ENCODE measurements at places on chromosomes 13 and 19. TPM values are rescaled to one million over a fixed set of nuclear protein-coding genes. Genes with fewer than 3 reads are reported as not detected.

BRME1 gene
- total RNA-seq, result 3.7 TPM

C19orf44 gene
- total RNA-seq, result 7.9 TPM

NCAN gene
- total RNA-seq, result 4.2 TPM

CGB7 gene
- total RNA-seq, result 1.5 TPM

ZNF43 gene
- 69.6 TPM for total RNA-seq

MUC16 gene
- total RNA-seq, result 0.23 TPM

NLRP7 gene
- 1.1 TPM for total RNA-seq

OR7D2 gene
- 0.61 TPM for total RNA-seq

KLC3 gene
- 3.6 TPM for total RNA-seq

SULT2B1 gene
- 2.4 TPM for total RNA-seq

C3 gene
- 13.0 TPM for total RNA-seq

RGS9BP gene
- total RNA-seq, result not detected

RFPL4AL1 gene
- total RNA-seq, result not detected

SGCG gene
- 0.27 TPM for total RNA-seq

CALR3 gene
- 0.35 TPM for total RNA-seq

LGALS7B gene
- total RNA-seq, result not detected

WDR88 gene
- not detected for total RNA-seq

RAB3A gene
- 3.6 TPM for total RNA-seq

ZNF823 gene
- total RNA-seq, result 9.5 TPM

ACER1 gene
- not detected for total RNA-seq

OXGR1 gene
- 0.31 TPM for total RNA-seq

IZUMO2 gene
- not detected for total RNA-seq

ASF1B gene
- 48.0 TPM for total RNA-seq

VSTM1 gene
- total RNA-seq, result not detected

IQCN gene
- total RNA-seq, result 3.3 TPM

UBE2L5 gene
- not detected for total RNA-seq

KCNJ14 gene
- total RNA-seq, result 1.1 TPM

DACH1 gene
- 1.1 TPM for total RNA-seq

IGFLR1 gene
- total RNA-seq, result 7.1 TPM

RAB8A gene
- 67.7 TPM for total RNA-seq

CDC16 gene
- total RNA-seq, result 93.5 TPM

TMEM145 gene
- total RNA-seq, result 12.8 TPM

LRCH1 gene
- 11.8 TPM for total RNA-seq

IFNL1 gene
- not detected for total RNA-seq

SPC24 gene
- 50.0 TPM for total RNA-seq

CD22 gene
- total RNA-seq, result not detected

PSG1 gene
- total RNA-seq, result not detected

RASGRP4 gene
- not detected for total RNA-seq

ZNF765 gene
- 27.2 TPM for total RNA-seq

PROZ gene
- 1.0 TPM for total RNA-seq

CNFN gene
- 6.6 TPM for total RNA-seq

KLK2 gene
- not detected for total RNA-seq

ZNF497 gene
- 5.9 TPM for total RNA-seq

PLEKHF1 gene
- total RNA-seq, result 2.8 TPM

CCDC70 gene
- total RNA-seq, result not detected

ICAM5 gene
- total RNA-seq, result 11.5 TPM

UBL5 gene
- total RNA-seq, result 415 TPM

PIK3R2 gene
- total RNA-seq, result 48.2 TPM

ENOX1 gene
- total RNA-seq, result 0.07 TPM

KLK6 gene
- total RNA-seq, result 0.47 TPM

ADPRHL1 gene
- total RNA-seq, result 2.9 TPM

Measured in endodermal cell (in vitro differentiated cells).